ENCODE measurements at places on chromosomes 3 and 15.

- DNase-seq: peak; percentile 79
Observed at GRCh38 chr15:52261498-52262242, 33.9 kb downstream of the MYO5C start.

GRCh38 chr15:60993008-60993407 is 236.1 kb downstream of the RORA start:
- no peak for DNase-seq

DNA sequence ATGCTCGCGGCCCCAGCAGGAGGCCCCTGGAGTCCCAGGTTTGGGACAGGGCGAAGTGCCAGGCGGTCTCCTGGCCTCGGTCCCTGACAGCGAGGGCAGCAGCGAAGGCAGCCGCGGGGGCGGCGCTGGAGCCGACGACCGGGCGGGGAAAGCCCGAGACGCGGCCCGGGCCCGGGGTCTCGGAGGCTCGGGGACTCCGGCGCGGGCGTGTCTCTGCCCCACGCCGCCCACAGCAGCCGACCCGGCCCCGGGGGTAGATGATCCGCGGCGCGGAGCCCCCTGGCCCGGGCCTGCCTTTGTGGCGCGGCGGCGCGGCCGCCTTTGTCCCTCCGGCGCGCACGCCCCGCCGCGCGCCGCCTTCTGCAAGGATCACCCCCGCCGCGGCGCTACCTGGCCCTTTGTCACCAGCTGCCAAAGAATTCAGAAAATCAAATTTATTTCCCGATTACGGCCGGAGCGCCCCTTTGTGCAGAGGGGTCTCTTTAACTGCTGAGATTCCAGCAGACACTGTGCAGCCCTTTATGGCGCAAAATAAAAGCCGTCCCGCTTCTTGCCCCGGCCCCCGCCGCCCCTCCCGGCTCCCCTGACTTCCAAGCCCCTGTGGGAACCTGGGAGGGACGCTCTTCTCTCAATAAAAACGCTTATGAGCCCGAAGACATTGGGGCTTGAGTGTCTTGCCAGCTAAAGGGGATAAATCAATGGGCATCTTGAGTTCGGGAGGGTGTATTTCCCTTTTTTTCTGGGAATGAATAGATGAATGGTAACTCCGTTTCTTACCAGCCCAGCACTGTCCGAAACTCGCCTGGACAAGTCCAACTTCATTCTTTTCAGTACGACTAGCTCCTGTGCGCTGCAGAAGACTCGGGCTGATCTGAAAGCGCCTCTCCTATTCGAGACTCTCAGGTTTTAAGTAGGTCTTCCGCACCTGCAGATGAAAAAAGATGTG is 68.4 kb downstream of the HES1 start:
- DNase-seq: peak; percentile 19

DNA sequence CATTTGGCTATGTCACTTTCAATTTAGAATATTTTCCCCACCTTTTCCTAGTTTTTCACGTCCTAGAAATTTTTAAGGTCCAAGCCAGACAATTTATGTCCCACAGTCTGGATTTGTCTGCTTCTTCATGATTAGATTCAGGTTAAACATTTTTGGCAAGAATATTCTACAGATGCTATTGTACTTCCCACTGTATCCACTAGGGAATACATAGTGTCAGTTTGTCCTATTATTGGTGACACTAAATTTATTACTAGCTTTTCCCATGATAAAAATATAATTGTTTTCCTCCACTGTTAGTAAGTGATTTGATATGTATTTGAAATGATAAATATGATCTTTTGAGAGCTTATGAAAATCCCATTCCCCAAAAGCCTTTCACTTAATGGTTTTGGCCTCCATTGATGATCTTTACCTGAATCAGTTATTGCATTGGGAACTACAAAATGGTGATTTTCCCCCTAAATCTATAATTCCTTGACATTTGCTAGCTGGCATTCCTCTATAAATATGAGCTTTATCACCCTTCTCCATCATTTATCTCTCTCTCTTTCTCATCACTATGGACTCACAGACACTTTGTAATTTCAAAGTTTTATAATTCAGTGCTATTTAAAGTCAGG is 8.3 kb downstream of the ARL14 start:
- DNase-seq: no peak

DNA sequence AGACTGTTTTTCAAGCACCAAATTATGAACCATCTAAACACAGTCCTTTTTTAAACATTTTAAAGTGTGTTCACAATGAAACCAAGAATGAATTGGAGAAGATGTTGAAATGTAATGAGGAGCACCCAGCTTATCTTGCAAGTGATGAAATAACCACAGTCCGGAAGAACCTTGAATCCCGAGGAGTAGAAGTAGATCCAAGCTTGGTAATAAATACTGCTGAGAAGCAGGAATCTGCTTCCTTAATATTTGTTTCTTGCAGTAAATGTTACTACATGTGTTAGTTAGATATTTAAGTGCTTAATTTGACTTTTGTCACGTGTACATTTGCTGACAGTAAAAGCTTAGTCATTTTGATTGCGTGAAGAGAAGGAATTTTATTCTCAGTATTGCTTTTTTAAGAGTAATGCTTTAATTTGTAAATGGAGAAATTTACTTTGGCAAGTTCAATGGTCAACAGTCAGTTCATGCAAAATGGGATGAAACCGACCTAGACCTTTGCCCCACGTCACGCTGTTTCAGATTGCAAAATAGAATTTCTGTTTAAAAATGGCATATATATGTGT is 69.8 kb downstream of the OPA1 start:
- DNase-seq: no peak

DNA sequence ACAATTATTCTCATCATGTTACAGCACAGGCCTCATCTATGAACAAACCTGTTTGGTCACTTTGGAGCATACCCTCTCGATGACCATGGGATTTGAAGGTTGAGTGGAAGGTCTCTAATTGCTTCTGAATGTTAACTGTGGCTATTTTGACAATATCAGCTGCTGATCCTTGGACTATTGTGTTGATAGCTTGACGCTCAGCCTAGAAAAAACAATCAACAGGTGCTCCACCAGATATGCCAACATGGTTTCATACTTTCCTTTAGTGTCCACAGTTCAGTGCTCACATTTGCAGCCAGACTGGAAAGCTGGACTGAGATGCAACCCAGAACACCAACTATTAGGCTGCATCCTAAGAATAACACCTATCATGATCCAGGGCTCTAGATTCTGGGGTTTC is 109.7 kb downstream of the POLQ start:
- no peak for DNase-seq

GRCh38 chr3:193872265-193872753 is 263.6 kb upstream of the HES1 start:
- DNase-seq: peak; percentile 25

GRCh38 chr15:42375252-42375651 is 16.0 kb downstream of the CAPN3 start:
- DNase-seq: no peak

DNA sequence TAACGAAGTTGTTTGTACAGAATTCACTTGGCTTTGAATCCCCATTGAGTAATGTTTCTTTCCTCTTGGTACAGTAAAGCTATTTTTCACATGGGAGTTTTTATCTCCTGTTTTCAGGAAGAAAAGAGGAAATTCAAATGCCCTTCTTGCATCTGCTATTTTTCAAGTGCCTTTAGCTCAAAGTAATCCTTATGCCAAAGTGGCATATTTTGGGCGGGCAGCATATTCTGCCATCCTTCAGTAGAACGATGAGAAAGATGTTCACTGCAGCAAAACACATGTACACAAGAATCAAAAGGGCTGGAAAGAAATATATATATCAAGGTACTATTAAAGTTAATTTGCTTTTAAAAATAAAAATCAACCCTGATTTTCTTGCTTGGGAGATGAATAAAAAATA is 5.3 kb upstream of the NSMCE3 start:
- DNase-seq: no peak

DNA sequence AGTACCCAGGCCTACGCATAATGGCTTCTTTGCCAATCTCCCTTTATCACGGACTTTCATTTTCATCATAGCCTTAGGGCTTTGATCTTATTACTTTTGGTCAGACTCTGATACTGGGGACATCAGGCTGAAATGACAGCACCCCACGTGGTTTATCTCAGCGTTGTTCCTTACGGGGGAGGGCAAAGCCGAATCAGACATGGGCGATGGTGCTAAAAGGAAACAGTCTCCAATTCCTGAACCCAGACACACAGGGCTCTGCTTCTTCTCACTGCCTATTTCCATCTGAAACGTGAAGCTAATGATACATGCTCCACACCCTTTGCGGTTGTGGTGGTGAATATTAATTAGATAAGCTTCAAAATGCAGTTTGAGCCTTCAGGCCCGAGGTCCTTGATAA is 59.4 kb upstream of the CD47 start:
- DNase-seq: no peak

DNA sequence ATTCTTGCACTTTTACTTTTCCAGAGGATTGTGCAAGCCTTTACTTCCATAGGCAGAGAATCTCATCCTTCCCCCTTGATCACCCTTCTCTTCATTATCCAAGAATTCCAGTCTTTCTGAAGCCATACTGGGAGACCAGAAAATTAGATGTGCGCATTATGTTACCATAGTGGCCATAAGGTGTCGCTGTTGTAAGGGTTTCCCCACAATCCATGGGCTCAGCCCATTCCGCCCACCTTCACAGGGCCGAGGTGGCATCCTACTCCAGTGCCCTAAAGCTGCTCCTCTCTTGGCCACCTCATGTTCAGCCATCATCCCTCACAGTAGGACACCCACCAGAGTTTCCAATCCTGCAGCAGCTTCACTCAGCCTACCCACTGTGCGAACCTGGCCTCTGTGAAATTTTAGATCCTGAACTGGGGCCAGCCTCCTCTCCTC is 35.0 kb downstream of the CTSH start:
- peak; percentile 22 for DNase-seq

Measured in T-helper 2 cell treated with Interferon-gamma antibody and Interleukin-4, amounts not matched to agents 5 μg/mL and 100 μg/mL, for 36 hours (primary cell).